ENCODE measurements at places on chromosomes 13 and 19.

GRCh38 chr13:31627097-31627845 lies 112.1 kb upstream of the RXFP2 start:
- peak; percentile 12 for DNase-seq

- DNase-seq = no peak
Observed at GRCh38 chr13:101986316-101986715, 415.5 kb downstream of the FGF14 start.

GRCh38 chr19:7801020-7801570 lies 28.9 kb upstream of the EVI5L start:
- no peak for DNase-seq

DNA sequence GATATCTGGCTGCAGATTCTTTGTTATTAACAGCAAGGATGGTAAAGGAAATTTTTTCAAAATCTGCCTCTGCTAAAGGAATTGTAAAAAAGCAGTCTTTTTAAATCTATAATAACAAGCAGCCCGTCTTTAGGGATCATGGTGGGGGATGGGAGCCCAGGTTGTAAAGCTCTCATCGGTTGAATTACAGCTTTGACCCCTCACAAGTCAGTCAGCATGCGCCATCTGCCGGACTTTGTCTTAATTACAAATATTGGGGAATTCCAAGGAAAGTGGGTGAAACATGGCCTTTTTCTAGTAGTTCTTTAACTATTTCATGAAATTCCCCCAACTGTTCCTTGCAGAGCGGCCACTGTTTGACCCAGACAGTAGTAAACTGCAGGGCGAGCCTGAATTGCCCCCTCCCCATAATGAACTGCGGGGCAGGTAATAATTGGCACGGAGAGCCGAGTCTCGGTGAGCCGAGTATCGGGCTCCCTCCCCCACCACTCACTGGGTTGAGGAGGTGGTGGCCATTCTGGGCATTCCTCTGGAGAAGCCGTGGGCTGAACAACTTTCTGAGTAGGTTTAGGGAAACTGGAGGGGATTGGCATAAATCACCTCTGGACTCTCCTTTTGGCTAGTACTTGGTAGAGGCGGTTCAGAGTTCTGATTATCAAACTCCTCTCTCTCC lies 11.6 kb downstream of the ZNF578 start:
- no peak for DNase-seq

DNA sequence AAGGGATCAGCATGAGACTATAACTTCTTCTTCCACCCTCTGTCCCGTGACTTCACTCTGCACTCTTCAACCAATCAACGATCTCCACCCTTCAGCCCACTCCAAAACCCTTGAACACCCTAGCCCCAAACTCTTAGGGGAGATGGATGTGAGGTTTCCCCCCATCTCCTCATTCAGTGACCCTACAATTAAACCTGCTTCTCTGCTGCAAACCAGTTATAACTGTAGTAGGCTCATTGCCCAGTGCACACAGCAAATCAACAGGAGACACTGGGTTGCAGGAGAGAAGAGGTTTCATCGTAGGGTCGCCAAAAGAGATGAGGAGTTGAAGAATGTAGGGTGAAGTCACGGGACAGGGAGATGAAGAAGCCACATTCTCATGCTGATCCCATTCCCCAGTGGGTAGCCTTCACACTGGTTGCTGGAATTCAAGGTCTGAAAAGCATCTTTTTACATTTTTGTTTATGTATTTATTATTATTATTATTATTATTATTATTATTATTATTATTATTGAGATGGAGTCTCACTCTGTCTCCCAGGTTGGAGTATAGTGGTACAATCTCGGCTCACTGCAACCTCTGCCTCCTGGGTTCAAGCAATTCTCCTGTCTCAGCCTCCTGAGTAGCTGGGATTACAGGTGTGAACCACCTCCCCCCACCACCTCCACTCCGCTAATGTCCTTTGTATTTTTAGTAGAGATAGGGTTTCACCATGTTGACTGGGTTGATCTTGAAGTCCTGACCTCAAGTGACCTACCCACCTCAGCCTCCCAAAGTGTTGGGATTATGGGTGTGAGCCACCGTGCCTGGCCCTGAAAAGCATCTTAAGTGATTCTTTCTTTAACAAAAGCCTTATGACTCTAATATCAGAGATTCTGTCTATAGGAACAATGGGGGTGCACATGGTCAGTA lies 5.8 kb upstream of the CYP2S1 start:
- no peak for DNase-seq

DNA sequence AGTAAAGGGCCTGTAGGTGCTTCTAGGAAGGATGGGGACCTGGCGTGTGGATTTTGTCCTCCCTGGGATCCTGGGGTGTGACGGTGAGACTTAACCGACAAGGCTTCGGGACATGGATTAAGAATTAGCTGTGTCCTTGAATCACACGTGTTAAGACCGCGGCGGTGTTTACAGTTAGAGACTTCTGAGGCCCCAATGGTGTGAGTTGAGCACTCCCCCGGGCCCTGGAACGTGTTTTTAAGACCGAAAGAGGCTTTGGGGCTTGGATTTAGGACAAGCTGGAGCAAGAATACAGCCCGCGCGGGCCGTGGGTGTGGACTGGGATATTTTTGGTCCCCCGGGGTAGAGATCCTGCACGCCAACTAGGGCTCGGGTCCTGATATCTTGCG lies 1.2 kb upstream of the SLC27A1 start:
- no peak for DNase-seq

- DNase-seq = no peak
Observed at GRCh38 chr13:113121928-113122471, 599 bp upstream of the F10 start.

DNA sequence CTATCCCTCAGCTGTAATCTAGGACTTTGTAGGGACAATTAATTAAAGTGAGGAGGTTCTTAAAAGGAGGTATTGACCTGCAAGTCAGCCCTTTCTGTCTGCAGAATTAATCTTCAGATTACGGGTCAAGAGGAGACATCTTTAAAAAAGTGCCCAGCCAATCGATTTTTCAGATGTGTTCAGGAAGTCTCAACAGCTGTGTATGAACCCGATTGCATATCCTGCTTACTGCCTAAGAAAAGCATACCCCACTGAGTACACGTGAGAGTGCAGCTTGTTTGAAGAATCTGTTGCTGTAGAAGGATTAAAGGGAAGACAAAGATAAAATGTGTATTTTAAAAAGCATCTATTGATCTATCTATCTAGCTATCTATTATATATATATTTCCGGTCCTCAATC lies 1194.5 kb downstream of the UQCRFS1 start:
- no peak for DNase-seq

DNA sequence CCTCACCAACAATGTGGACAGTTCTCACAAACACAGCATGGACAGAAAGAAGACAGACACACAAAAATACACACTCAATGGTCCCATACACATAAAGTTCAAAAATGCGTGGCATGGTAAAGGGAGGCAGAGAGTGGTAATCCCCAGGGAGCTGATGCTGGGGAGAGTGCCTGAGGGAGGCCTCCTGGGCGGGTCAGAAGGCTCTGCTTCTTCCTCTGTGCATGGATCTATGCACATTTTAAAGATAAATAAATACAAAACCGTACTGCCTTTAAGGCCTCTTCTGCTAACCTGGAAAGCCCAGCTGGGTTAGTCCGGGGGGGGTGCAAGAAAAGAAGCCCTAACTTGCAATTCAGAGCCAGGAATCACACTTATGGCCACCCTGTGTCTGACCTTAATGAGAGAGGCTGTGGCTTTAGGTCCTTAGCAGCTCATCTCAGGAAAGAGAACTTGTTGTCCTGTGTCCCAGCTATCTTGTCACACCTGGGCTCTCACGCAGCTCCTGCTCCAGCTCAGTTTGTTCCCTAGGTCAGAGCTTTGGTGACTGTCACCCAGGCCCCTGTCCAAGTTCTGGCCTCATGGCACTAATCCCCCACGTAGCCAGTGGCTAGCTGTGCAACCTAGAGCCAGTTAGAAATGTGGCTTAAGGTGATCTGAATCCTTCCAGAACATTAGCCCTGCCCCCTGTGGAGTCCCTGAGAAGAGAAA lies 28.5 kb downstream of the POP4 start:
- DNase-seq = no peak

GRCh38 chr19:20444202-20444885 lies 121.2 kb downstream of the ZNF737 start:
- DNase-seq = no peak

- DNase-seq = peak; percentile 97
Observed at GRCh38 chr19:12681074-12681987, at the start of gene DHPS. TSS of gene DHPS (minus strand) at chr19:12681880. CDS start at chr19:12681766, 114 bp downstream.

DNA sequence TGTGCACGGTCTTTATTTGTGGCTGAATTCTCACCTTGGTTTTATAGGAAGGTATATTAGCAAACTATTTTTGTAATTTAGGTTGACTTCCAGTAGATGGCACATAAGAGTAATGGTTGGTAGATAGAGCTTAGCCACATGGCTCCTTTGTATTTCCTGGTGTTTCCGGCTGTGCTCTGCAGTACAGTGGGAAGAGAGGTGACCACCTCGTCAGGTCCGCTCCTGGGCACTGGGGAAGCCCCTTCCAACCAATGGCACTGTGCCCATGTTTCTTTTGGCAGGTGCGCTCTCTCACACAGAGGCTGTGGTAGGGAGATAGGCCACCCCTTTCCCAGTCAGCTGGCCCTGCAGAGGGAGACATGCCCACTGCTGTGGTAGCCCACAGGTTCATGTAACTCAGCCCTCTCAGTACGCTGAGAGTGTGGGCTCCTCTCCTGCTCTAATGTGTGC lies 74.3 kb upstream of the ATP12A start:
- DNase-seq = peak; percentile 35

DNA sequence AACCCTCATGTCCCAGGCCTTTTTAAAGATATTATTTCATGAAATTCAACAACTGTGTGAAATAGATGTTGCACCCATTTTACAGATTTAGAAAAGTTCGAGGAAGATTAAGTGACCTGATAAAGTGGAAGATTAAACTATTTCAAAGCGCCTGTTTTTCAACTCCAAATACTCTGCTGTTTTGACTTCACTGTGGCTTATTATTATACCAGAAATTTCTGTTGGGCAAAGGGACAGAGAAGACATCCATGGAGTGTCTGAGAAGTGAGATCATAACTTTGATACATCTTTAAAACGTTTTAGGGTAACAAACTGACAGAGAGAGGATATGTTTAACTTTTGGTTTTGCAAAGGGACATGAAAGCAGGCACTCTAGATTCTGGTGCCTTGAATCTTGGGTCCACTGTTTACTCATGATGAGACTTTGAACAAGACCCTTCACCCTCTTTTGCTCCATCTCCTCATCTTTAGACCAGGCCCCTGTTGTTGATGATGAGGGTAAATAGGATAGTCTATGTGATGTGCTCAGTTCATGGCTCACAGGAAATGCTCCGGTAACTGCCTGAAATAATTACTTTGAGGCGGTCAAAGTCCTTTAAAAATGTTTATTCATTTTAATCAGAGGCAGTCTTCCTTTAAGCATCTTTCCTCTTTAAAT lies 55.4 kb downstream of the RFC3 start:
- DNase-seq = no peak

- DNase-seq = peak; percentile 62
Observed at GRCh38 chr19:18194554-18195238, 1.7 kb downstream of the MPV17L2 start.

DNA sequence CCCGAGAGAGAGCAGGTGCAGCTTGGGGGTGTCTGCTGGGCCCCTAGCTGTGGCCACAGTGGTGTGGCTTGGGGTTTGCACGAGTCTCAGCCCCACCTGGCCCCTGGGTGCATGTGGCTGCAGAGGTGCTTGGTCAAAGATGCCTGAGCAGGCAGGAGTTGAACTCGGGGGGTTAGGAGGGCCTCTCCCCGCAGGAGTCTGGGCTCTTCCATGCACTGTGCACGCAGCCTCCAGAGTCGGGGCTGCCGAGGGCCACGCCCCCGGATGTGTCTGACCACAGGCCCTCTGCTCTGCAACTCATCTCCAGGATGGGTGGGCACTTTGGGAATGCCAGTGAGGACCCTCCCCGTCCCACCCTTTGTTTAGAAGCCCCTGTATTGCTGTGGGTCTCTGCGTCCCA lies 91.5 kb upstream of the MCF2L start:
- DNase-seq = no peak

- DNase-seq = no peak
Observed at GRCh38 chr19:3950871-3951861, 18.3 kb downstream of the NMRK2 start.

GRCh38 chr19:42474743-42475142 lies 32.0 kb upstream of the CXCL17 start:
- DNase-seq = no peak

DNA sequence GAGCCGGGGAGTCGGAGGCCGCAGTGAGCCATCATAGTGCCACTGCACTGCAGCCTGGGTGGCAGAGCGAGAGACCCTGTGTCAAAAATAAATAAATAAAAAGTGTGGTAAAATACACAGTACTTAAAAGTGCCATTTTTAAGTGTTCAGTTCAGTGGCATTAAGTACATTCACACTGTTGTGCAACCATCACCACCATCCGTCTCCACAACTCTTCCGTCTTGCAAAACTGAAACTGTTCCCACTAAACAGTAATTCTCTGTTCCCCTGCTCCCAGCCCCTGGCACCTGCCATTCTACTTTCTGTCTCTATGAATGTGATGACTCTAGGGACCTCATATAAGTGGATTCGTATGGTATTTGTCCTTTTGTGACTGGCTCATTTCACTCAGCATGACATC lies 13.3 kb downstream of the SLC25A42 start:
- DNase-seq = no peak

- DNase-seq = no peak
Observed at GRCh38 chr13:97068151-97068550, 73.9 kb upstream of the OXGR1 start.

DNA sequence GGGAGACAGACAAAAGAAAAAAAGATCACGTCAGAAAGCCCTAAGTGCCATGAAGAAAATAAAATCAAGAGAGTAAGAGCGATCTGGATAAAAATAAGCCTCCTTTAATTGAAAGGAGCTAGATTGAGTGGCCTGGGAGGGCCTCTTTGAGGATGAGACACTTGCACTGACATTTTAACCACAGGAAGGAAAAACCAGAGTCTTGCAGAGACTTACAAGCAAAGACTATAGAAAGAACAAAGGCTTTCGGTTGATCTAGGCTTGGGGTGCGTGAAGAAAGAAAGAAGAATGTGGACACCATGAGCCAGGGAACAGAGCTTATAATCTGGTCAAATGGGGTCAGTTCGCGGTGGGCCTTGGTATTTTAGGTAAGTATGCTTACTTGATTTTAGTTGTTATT lies 342.7 kb downstream of the COG6 start:
- DNase-seq = no peak
